ENCODE measurements at places on chromosomes 11 and 22. TPM values are rescaled to one million over a fixed set of nuclear protein-coding genes. Genes with fewer than 3 reads are reported as not detected.

GRCh38 chr11:17496406-17496805 is 19.8 kb upstream of the ABCC8 start:
- no peak overlapping the region for H3K27ac ChIP-seq
- DNase-seq: peak; percentile 8
- no peaks in the 10 kb centered on the region for H3K36me3 ChIP-seq
- H3K4me3 ChIP-seq: no peak overlapping the region
- no peaks in the 10 kb centered on the region for H3K27me3 ChIP-seq

DNA sequence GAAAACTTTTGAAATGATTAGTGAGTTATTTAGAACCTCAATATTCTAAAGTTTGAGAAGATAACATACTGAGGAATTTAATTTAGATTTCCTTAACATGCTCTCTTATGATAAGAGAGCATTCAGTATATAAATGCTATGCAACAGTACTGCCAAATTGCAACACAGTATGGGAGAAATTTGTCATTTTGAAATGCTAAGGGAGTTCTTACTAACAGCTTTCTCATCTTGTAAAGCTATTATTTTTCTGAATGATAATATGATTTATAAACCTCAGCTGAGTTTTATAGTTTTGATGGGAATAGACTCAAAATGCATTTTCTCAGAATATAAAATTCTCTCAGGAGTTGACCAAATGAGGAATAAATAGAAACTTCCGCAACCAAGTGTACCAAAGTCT is 108.4 kb downstream of the SPON1 start:
- no peaks in the 10 kb centered on the region for H3K27me3 ChIP-seq
- H3K27ac ChIP-seq: no peak overlapping the region
- peak; percentile 23 for DNase-seq
- no peaks in the 10 kb centered on the region for H3K36me3 ChIP-seq
- no peaks in the 10 kb centered on the region for H3K4me1 ChIP-seq

PNPLA2 gene
- 33.9 TPM for total RNA-seq

SNX32 gene
- 2.3 TPM for total RNA-seq

GRCh38 chr11:285894-286220 is 3.1 kb upstream of the PGGHG start:
- no peak for DNase-seq
- peaks cover 25% of the 10 kb centered on the region for H3K27me3 ChIP-seq
- H3K4me1 ChIP-seq: no peaks in the 10 kb centered on the region
- H3K27ac ChIP-seq: no peak overlapping the region

- peaks cover 7% of the 10 kb centered on the region for H3K4me1 ChIP-seq
- no peaks in the 10 kb centered on the region for H3K27me3 ChIP-seq
- H3K27ac ChIP-seq: no peak overlapping the region
- no peaks in the 10 kb centered on the region for H3K36me3 ChIP-seq
Measured at GRCh38 chr22:28348613-28349609, 330.7 kb downstream of the TTC28 start.
